ENCODE measurements at places on chromosomes 6 and 20.

DNA sequence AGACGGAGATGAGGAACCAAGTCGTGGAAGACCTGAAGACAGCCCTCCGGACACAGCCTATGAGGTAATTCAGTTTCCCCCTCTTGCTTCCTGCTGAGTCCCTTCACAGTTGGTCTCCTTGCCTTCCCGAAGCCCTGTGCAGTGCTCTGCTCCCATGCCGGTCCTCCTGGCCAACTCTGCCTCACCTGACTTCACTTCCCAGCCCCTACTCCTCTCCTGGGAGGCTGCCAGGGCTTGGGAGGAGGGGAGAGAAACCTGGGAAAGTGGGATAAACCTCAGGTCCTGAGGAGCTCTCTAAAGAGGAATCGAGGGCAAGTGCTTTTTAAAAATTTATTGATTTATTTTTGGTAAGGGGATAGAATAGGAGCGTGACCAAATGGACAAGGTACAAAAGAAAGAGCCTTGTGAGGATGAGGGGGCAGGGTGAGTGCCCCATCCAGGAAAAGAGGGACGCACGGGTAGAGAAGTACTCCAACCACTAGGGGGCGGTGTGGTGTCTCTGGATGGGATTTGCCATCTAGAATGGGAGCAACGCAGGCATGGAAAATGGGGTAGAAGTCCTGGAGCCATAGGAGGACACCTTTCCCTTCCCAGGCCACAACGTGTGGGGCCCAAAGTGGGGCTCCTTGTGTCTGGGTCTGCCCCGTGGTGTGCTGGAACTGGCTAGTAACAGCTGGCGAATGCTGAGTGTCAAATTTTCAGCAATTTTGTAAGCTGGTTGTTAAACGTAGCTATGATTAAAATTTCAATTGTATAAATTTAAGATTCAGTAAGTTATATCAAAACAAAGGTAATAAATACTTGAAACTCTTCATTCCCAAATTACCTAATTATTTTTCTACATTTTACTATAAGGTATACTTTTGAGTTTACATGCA, 69.0 kb downstream of the MOCS1 start:
- peak; percentile 75 for DNase-seq

- DNase-seq: peak; percentile 79
These were observed 64.4 kb downstream of the GTF2H5 start for GRCh38 chr6:158232316-158233213.

GRCh38 chr20:1005452-1006027, 3.4 kb upstream of the RSPO4 start:
- peak; percentile 13 for DNase-seq

- DNase-seq: no peak
These were observed 108.0 kb upstream of the LRFN2 start for GRCh38 chr6:40695114-40695513.

GRCh38 chr6:109008537-109009235, 86.0 kb downstream of the SESN1 start:
- peak; percentile 53 for DNase-seq

DNA sequence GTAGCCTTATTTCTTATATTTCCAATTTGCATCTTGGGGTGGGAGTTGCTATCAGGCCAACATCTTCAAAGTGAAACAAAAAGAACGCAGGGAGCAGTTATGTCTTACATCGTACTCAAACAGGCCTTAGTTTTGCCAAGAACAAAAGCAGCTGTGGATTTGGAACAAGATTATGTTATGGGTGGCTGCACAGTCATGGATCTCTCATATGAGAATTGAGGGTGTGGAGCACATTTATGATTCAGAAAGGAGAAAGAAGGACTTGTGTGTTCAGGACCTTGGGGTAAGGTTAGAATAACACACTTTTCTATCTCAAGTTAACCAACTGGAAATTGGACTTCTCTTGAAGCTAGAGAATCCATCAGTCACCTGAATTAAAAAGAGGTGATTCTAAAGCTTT, 259.9 kb downstream of the FOXA2 start:
- peak; percentile 13 for DNase-seq

DNA sequence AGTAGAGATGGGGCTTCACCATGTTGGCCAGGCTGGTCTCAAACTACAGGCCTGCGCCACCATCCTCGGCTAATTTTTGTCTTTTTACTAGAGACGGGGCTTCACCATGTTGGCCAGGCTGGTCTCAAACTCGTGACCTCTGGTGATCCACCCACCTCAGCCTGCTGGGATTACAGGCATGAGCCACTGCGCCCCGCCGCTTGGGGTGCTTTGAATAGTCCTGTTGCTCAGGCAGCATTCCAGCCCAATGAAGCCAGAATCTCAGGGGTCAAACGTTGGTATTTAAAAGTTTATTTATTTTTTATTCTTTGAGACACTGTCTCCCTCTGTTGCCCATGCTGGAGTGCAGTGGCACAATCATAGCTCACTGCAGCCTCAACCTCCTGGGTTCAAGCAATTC, 11.3 kb downstream of the MOCS3 start:
- DNase-seq: no peak

- DNase-seq: no peak
These were observed 101.7 kb upstream of the BMP2 start for GRCh38 chr20:6665621-6666355.
